ENCODE measurements at places on chromosomes 1 and 21.
A peak's percentile ranks its signal among the peaks of the same experiment; 100 is the strongest.

GRCh38 chr1:236103646-236104218 is 38.6 kb upstream of the GPR137B start:
- DNase-seq = peak; percentile 20

DNA sequence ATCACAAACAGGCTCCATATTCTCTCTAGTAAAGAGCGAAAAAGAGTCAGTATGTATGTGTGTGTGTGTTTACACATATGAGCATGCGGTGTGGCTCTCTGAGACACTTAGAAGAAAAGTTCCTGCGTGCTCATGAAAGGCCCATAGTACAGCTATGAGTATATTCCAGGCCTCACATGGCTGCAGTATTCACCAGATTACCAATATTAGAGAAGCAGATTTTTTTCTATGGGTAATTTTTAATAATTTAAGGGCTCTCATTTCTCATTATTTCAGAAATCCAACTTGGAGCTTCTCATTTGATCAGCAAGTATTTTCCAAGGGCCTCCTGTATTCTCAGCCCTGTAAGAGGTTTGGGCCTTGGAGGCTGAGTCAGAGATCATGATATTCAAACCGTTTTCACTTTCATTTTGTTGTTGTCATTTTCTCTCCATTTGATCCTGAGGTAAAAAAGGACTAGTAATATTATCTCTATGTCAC is 232.9 kb upstream of the SGIP1 start:
- no peak for DNase-seq

- no peak for DNase-seq
Measured at GRCh38 chr1:67611846-67612245, 73.2 kb upstream of the GADD45A start.

- no peak for DNase-seq
Measured at GRCh38 chr1:1092894-1093609, 18.9 kb upstream of the RNF223 start.

DNA sequence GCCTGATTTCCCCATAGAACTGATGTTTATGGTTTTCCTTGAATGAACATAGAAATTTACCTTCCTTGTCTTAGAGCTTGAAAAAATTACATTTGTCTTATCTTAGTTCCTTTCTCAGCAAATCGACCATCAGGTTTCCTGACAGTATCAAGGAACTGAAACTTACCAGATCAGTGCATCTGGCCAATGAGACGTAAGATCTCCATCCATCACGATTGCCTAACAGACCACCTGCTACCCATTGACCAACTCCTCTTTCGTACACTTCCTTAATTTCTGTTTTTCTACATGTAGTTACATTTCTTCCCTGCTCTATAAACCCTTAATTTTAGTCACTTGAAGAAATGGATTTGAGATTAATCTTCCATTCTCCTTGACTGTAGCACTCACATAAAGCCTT is 57.4 kb upstream of the TMPRSS15 start:
- no peak for DNase-seq

- no peak for DNase-seq
Measured at GRCh38 chr1:185439727-185440415, 122.8 kb upstream of the IVNS1ABP start.

DNA sequence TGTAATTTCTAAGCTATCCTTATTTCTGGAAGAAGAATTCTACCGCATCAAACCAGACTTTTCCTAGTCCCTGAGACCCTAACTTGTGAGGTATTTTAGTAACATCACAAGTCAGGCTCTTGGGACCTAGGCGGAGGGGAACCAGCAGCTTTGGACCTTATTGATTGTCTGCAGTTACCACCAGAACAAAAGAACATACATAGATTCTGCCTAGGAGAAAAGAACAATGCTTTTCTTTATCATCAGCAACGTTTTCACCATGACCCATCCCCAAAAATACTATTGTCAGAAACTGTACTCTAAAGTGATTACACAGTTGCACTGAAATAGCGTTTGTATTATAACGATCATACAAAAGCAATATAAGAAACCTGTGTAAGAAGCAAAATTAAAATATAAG is 860.4 kb downstream of the USP25 start:
- DNase-seq = no peak

- DNase-seq = no peak
Measured at GRCh38 chr1:98369463-98369862, 292.1 kb upstream of the SNX7 start.
